ENCODE measurements at places on chromosomes 7 and 10.

GRCh38 chr10:74394416-74394969 is 243.5 kb downstream of the ADK start:
- no peak for DNase-seq

- no peak for DNase-seq
These were observed 5.4 kb downstream of the LRRC4 start for GRCh38 chr7:128025819-128026218.

GRCh38 chr7:74275401-74275881 is 13.8 kb upstream of the CLIP2 start:
- no peak for DNase-seq

DNA sequence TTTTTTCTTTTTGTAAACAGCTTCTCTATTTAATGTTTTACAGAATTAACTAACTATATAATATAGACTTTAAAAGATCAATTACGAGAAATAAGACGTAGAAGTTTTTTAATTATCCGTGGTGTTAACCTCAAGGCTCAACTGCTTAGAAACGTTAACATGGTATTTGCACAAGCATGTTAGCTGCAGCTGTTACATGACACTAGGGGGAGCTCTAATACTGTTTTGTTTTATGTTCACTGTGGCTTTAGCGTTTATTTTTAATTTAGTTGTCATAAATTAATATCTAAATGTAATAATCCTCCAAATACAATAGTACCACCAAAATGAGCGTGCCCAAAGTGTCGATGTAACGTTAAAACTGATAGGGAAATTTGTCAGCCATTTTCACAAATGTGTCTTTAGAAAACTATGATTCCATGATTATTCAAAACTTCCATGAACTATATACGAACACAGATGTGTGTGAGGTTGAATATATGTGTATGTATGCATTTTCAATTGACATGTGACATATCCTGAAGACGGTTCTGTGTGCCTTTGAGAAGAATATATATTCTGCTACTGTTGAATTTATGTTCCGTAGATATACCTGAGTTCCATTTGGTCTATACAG is 828.8 kb upstream of the MBL2 start:
- DNase-seq, result no peak

- no peak for DNase-seq
These were observed 24.5 kb upstream of the SLC25A13 start for GRCh38 chr7:96346293-96346953.

- DNase-seq, result no peak
These were observed 133.4 kb upstream of the CSTF2T start for GRCh38 chr10:51832652-51833383.

DNA sequence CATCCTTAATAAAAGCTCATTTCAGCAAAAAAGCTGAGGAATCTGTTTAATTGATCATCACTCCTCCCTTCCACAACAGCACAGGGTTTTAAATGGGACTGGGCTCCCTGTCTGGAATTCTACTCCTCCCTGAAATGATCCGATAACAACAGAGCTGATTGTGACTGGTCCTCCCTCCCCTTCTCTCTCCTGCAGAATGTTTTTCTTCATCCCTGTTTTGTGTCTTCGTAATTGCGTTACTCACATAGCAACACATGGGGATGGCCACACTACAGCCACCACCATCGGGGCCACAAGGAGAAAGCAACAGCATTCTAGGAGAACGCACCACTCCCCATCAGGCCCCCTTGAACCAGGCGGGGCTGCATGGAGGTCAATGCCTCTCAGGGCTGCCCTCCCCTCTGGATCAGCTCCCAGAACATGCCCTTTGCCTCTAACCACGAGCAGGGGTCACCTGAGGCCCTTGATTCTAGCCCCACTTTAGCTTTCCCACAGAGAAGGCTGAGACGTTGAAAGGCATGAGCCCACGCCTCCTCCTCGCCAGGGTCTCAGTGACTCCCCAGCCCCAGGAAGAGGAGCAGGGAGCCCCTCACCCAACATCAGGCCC is 152.6 kb downstream of the PLXNA4 start:
- DNase-seq, result no peak

GRCh38 chr7:131691454-131692130 is 135.2 kb upstream of the PODXL start:
- no peak for DNase-seq

- DNase-seq, result no peak
These were observed 749.2 kb upstream of the PCDH15 start for GRCh38 chr10:55550236-55550635.

GRCh38 chr7:44482502-44483485 is 7.7 kb downstream of the NUDCD3 start:
- no peak for DNase-seq

DNA sequence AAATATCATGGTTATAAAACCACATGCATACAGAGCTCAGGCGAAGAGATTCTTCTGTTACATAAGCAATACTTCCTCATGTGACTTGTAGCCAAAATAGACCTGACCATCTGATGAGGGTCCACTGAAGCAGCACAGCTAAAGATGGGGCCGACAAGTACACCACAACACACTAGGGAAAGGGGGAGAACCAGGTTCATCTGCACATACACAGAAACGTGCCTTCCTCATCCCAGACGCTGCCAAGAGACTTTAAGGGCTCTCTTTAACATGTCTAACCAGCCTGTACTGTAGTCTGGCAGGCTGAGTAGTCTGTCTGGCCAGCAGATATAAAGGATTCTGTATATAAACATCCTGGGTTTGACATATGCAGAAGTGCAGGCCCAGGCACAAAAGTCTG is 30.3 kb downstream of the ERCC6 start:
- no peak for DNase-seq

- no peak for DNase-seq
These were observed 25.3 kb upstream of the SNX13 start for GRCh38 chr7:17965603-17966002.

GRCh38 chr10:14089556-14090292 is 241.0 kb downstream of the FRMD4A start:
- DNase-seq, result no peak

DNA sequence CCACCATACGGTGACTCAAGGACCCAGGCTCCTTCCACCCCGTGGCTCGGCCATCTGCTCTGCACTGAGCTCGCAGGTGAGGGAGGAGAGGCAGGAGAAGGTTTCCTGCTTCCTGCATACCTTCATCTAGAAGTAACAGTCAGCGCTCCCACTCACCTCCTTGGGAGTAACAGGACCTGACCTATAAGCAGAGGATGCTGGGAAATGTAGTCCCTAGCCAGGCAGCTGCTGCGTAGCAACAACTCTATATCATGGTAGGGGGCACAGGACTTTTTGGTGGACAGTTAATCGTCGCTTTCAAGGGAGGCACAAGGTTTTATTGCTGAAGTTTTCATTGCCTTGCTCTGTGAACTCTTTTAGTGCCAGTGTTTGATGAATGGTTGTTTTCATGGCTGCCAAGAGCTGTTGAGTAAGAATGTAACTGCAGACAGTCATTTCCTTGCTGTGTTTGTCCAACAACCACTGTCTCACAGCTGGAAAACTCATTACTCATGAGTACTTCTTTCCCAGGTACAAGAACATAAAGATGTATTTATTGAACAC is 10.2 kb upstream of the ZFYVE27 start:
- no peak for DNase-seq

DNA sequence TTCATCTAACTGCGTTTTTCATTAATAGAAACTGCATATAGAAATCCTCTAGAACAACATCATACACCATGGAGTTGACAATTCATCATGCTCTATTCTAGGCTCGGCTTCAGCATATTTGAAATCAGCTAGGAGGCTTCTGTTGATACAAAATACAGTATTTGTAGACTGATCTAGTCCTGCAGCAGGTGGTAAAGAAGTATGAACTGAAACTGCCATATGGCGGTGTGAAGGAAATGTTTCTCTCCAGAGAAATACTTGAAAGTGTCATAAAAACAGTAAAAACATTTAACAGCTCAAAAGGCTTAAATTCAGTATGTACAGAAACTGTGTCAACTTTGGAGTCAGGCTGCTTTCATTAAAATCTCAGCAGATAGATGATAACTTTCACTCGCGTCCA is 32.0 kb upstream of the MYO3A start:
- DNase-seq, result no peak

- DNase-seq, result no peak
These were observed 115.7 kb upstream of the CACNA2D1 start for GRCh38 chr7:82559193-82559805.

DNA sequence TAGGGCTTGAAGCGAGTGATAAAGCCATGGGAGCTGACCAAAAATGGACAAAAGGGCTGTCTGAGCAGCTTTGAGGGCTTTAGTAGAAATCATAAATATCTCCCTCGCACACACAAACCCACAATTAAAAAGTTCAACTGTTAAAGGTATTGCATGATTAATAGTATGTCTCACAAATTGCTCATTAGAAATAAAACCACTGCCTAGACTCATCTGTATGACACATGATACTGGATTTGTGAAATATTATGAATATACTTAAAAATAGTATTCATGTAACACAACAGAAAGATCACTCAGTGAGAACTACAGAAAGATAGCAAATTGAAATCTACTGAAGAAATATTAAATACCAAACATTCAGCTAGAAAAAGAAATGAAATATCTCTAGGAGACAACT is 11.9 kb upstream of the PTPN12 start:
- DNase-seq, result no peak

DNA sequence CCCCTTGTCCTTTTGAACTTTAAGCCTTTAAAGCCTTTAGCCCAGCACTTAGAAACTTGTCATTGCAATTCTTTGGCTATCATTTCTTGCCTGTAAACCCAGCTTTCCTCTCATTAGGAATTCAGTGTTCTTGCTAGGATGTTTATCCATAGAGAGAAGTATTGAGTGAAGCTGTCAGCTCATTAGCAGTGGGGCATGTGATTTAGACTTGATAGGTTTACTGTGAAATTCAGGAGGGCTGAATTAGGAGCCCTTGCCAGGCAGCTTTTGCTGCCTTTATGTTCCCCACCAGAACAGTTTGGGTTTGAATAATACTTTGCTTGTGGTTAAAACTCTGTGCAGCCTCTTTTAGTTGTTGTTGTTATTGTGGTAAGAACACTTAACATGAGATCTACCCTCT is 39.5 kb downstream of the LHFPL3 start:
- no peak for DNase-seq

DNA sequence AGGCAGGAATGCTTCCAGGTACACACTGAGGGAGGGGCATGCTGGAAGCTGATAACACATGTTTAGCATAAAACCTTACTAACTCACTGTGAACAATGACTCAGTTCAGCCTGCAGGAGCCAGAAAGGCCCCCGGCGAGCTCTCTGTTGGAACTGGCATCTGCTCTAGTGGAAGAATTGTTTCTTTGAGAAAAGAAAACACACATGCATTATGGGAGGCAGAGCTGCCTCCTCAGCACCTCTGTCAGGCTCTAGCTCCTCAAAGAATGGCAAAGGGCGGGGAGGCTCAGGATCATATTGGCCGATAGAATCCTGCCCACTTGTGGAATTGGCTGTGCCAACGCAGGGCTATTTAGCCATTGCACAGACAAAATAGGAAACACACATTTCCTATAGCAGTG is 338.3 kb downstream of the CXCL12 start:
- DNase-seq, result no peak

- DNase-seq, result no peak
These were observed 133.5 kb downstream of the PAXIP1 start for GRCh38 chr7:154869436-154869835.

GRCh38 chr10:103044942-103045489 is 126.9 kb downstream of the CNNM2 start:
- DNase-seq, result no peak

- DNase-seq, result no peak
These were observed 121.6 kb downstream of the TMEM168 start for GRCh38 chr7:112668561-112668960.

GRCh38 chr10:104246976-104247375 is 7.7 kb upstream of the GSTO1 start:
- no peak for DNase-seq

DNA sequence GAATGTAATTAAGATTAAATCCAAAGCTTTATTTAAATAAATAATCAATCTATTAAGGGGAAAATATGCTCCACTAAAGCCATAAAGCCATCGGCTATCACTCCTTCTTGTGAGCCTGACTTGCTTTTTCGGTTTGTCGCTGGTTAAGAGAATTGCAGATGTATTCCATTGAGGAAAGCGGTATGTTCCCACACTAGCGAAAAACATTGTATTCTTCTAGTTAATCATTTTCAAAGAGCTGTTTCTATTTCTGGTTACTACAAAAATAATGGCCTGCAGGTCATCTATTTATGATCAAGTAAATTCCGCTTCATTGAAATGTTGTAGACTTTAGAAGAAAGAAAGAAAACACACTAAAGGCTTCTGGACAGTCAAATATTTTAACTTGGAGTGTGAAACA is 173.4 kb downstream of the CACNB2 start:
- no peak for DNase-seq

DNA sequence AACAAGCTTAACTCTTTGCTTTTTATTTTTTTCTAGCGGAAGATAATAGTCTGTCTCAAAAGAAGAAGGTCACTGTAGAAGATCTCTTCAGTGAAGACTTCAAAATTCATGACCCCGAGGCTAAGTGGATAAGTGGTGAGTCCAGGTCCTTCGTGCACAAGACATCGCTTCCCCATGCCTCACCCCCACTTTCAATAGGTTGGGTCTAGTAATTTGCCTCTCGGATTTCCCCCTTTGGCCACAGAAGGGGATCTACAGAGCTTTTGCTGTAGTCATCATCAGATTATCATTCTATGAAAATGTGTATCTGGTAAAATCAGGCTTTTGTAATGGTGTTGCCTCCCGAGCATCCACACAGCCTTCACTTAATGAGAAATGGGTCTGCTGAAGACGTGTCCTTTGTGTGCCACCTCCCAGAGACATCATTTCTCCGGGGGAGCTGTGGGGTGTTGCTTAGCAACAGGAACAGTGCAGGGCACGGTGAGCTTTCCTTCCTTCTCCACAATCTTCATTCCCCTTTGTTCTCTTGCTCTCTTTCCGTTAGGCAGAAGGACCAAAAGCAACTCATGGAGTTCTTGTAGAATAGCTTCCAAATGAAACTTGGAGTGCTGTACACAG is 422.8 kb downstream of the DPP6 start:
- no peak for DNase-seq

DNA sequence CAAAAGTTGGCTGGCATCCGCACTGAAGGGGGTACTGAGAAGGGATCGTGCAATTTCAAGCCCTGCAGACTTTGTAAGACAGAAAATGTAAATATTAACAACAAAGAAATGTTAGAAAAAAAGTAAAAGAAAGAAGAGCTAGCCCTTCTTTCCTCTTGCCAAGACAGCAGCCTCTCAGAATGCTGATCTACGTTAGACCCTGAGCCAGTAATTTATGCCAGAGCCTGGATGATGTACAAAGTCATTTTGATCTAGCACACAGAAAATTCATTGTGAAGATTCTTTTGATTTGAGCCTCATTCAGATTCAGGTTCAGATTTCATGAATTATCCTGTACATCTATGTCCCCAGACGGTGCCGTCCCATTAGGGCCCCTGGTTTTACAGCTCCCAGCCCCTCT is 105.2 kb downstream of the PRKCQ start:
- no peak for DNase-seq

- DNase-seq, result no peak
These were observed 54.3 kb downstream of the BMS1 start for GRCh38 chr10:42836771-42837468.

DNA sequence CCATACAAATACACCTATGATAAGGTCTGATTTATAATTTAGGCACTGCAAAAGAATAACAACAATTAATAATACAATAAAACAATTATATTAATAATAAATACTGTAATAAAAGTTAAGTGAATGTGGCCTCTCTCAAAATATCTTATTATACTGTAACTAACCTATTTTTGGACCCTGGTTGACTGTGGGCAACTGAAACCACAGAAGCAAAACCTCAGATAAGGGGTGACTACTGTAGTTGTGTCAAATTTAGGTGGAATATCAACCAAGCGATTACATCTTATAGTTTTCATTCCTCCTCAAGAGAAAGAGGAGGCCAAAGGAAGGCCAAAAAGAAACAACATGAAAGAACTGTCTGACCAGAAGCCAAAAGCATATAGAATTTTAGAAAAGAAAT is 103.9 kb downstream of the SKAP2 start:
- no peak for DNase-seq

Measured in stimulated activated CD4-positive, alpha-beta T cell treated with anti-CD3 and anti-CD28 coated beads, Interleukin-12 subunit alpha, Interleukin-12 subunit beta, amount 100 ng/mL, for 24 hours (primary cell).